HT1080 (cell line): ENCODE measurements at places on chromosomes 2 and 18.

- peak; percentile 58 for DNase-seq
Measured at GRCh38 chr2:163345795-163346573, 389.8 kb downstream of the FIGN start.

DNA sequence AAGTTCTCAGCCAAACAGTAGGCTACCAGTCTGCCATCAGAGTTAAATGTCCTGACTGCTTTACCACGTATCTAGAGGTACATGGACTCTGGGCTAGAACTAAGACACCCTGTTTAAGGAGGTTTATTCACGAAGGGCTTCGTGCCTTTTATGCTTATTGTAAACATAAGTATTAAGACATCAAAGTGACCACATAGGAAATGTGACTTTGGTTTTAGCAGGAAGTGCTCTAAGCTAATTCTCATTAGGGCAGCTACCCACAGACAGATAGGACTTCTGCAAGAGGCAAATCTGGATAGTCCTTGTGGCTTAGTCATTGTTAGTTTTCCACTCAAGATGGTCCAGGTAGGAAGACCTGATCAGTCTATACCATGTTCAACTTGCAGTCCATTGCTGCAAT, 233.3 kb upstream of the MGAT5 start:
- no peak for DNase-seq

DNA sequence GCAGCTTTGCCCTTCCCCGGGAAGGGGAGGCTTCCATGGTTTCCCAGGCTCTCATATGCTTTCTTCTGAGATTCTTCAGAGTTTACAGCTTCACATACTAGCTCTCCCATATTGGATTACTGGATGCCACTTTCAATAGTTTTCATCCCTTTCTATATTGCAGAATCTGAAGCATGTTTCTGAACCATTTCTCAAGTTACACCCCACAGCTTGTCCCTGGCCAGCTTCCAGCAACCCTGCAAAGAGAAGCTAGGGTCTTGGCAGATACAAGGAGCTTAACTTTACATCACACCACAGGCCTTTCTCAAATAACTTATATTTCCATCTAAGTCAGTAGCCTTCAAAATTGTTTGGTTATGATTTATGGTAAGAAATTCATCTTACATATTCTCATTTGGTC, 39.6 kb downstream of the LHCGR start:
- DNase-seq, result no peak

DNA sequence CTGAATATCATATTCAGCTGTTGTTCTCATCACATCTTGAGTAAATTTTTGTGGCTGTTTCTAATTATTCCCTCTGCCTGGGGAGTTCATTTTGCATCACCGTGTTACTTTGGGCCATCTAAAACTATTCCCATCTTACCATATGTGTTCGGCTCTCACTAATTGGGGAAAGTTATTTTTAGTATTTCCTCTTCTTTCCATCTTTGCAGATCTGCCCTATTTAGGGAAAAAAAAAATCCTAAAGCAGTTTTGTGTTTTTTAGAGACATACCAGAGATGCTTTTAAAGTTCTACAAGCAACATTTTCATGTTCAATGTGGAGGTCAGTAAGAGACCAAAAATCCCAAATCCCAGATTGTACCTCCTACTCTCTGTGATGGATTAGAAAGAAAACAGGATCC, 111.3 kb upstream of the NDUFV2 start:
- DNase-seq, result no peak

- DNase-seq, result no peak
Measured at GRCh38 chr2:231524477-231525247, 5.6 kb downstream of the NMUR1 start.
